NCI-H146 (cell line): ENCODE measurements at places on chromosomes 16 and 17.

- no peak for DNase-seq
Measured at GRCh38 chr16:80403894-80404293, 136.9 kb upstream of the DYNLRB2 start.

DNA sequence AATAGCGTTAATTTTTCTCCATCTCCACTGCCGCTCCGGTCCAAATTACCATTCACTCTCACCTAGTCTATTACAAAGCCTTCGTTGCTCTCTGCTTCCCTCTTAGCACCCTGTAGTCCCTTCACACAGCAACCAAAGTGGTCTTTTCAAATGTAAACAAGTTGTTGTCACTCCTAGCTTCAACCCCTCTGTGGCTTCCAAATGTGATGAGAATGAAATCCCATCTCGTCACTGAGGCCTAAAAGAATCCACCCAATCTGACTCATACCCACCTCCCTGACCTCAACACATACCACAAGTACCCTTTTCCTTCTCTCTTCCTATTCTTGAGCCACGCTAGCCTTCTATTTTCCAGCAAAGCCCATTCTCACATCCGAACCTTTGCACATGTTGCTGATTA is 2.2 kb upstream of the PELP1 start:
- DNase-seq, result no peak

DNA sequence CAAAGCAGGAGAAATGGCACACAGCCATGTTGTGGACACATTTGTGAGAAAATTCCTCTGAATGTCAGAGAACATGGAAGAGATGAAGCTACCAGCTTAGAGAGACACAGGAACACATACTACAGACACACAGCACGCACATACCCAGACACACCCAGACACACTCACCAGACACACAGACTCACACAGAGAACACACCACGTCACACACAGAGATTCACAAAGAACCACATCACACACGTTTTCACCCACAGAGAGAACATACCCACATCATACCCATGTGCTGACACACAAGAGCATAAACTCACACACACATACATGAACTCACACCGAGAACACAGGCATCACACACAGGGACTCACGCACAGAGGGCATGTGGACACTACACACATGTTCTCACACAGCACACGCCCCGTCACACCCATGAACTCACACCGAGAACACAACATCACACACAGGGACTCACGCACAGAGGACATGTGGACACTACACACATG is 124.9 kb downstream of the METRNL start:
- DNase-seq, result no peak

- no peak for DNase-seq
Measured at GRCh38 chr16:57482845-57483545, 3.3 kb downstream of the DOK4 start.

GRCh38 chr17:36591434-36592315 is at the start of gene DHRS11:
Gene DHRS11, plus strand, starts transcription at chr17:36591879. Its CDS starts 131 bp downstream, at chr17:36592010.
- DNase-seq, result peak; percentile 73

GRCh38 chr16:81708266-81709015 is 70.7 kb upstream of the PLCG2 start:
- no peak for DNase-seq

GRCh38 chr17:82800885-82801284 is 38.9 kb downstream of the ZNF750 start:
- no peak for DNase-seq

- peak; percentile 47 for DNase-seq
Measured at GRCh38 chr16:12002447-12003006, 26.0 kb downstream of the SNX29 start.

- DNase-seq, result no peak
Measured at GRCh38 chr17:16001226-16001897, 1.7 kb downstream of the TTC19 start.
